ENCODE measurements at places on chromosomes 12 and 14.

- DNase-seq, result no peak
These were observed 194.3 kb upstream of the DAAM1 start for GRCh38 chr14:58994130-58994529.

- no peak for DNase-seq
These were observed 52.2 kb downstream of the KRT80 start for GRCh38 chr12:52139579-52140062.

GRCh38 chr12:21715386-21715785 is 57.7 kb upstream of the LDHB start:
- no peak for DNase-seq

DNA sequence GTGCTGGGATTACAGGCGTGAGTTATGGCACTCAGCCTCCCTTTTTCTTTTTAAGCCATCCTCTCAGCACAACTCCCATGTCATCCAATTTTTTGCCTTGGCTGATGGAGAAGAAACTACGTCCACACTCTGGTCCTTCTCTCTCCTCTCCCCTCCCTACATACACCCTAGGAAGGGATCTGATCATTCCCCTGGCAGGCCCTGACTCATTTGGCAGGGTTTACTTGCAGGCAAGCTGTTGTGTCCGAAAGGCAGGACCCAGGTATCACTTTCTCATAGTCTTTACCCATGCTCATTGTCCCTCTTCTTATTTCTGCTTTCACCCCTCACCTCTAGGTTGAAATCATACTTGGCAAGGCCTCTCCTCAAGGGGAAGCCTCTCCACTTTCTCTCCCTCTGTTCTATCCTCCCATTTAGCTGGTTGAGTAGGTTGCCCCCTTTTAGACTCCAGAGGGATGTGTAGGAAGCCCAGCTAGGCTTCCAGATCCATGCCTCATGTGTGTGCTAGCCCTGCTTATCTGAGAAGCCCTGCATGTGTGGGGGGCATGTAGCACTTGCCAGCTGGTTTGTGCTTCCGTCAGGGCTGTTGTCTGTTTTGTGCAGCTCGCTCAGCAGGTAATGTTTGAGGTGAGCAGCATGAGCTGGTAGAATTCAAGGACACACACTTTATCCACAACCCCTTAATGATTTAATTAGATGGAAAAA is 14.8 kb downstream of the GPR19 start:
- no peak for DNase-seq

DNA sequence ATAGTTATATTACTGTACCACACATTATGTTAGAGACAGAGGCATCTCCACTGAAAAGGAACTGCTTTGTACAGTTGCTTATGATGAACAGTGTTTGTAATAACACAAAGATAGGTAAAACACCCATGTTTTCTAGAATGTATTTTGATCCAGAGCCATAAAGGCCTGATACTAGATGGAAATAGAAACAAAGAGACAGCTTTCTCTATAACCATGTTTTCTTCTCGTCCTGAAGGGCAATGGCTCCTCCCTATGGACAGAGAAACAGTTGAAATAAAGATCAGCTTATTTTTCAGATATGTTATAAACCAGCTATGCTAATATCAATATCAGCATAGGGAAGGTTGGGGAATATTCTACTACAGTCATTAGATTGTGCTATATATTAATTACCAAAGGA is 109.2 kb downstream of the ATXN7L3B start:
- DNase-seq, result no peak

DNA sequence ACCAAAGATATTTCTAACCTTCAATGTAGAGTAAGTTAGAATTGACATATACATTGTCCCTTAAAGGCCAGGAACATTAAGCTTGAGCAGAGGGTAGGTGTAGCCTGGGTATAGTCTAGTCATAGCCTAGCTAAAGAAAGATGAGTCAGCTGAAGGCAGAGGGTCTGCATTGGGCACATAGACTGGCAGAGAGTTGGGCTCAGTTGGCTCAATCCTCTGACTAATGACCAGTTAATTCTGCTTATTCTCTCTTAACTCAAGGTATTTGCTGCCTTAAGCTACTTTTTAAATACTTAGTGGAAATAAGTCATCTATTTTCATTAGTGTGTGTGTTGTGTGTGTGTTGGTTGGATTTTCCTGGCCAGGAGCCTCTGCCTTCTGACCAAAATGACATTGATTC is 467.1 kb downstream of the RAD51B start:
- DNase-seq, result no peak

DNA sequence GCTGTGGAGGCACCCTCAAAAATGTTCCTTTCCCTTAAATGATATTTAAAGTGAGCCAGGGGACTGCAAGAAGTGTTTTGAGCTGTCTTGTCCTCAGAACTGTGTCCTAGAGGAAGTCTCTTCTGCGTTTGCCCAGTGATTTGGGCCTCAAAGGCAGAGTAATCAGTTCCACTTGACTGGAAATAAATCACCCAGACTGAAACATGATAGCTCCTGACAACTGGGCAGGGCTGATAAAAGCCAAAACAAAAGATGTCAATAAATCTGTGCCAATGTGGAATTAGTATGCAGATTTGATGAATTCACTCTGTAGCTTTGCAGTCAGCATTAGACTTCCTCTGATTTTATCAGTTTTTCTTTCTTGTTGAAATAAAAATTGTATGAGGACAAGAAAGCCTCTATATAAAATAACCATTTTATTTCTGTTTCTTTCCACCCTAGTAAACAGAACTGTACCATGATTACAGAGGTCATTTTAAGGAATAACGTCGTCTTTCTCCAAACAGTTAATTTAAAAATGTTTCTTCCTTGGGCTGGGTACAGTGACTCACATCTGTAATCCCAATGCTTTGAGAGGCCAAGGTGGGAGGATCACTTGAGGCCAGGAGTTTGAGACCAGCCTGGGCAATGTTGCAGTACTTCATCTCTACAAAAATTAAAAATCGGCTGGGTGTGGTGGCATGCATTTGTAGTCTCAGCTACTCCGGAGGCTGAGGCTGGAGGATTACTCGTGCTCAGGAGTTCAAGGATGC is 180.8 kb downstream of the ERC1 start:
- DNase-seq, result no peak

DNA sequence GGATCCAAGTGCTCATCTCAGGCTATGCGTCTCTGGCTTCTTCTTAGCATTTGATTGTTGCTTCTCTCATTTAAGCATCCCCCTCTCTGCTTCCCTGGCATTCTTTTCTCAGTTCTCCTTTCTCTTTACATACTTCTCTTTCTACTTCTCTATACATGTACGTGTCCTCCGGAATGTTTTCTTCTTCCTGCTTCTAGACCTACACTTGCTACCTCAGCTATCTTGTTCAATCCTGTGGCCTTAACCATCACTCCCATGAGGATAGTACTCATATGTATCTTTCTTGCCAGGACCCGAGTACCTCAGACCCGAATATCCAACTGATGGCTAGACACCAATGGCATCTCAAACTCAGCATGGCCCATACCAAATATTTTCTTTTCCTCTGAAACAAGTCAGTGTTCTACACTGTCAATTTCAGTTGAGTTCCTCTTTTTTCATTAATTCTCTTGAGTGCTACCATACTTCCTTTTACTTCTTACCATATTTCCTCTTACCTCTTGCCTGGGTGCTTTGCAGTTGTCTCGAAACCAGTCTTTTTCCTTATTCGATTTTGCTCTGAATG is 115.1 kb upstream of the SLC38A2 start:
- no peak for DNase-seq

DNA sequence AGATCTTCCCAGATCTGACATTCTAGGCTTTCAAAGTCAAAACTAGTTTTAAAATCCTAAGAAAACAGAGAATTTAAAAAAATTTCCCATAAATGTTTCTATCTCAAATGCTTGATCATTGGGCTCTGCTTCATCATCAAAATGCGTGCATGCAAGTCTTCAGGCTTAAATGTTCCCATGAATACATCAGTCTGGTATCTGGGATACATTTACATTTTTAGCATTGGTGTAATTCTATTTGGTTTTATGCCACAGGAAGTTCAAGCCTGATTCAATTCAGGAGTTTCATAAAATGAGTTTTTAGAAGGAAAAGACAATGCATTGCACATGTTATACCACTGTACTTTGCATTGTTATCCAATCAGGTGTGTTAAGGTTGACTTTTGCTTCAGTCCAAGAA is 336.4 kb downstream of the PCNX1 start:
- DNase-seq, result peak; percentile 57

- no peak for DNase-seq
These were observed 17.8 kb downstream of the FBXL14 start for GRCh38 chr12:1576410-1577241.
